ENCODE measurements at places on chromosomes 7 and 10.

- no peak for DNase-seq
Observed at GRCh38 chr10:104072786-104073185, 12.9 kb downstream of the COL17A1 start.

- DNase-seq: peak; percentile 57
Observed at GRCh38 chr7:29340696-29341095, 146.1 kb downstream of the CHN2 start.

- no peak for DNase-seq
Observed at GRCh38 chr7:15648461-15648961, 38.0 kb downstream of the MEOX2 start.

- no peak for DNase-seq
Observed at GRCh38 chr10:58691528-58691927, 178.9 kb downstream of the BICC1 start.

GRCh38 chr10:17473228-17473950 lies 19.0 kb upstream of the ST8SIA6 start:
- DNase-seq: no peak

DNA sequence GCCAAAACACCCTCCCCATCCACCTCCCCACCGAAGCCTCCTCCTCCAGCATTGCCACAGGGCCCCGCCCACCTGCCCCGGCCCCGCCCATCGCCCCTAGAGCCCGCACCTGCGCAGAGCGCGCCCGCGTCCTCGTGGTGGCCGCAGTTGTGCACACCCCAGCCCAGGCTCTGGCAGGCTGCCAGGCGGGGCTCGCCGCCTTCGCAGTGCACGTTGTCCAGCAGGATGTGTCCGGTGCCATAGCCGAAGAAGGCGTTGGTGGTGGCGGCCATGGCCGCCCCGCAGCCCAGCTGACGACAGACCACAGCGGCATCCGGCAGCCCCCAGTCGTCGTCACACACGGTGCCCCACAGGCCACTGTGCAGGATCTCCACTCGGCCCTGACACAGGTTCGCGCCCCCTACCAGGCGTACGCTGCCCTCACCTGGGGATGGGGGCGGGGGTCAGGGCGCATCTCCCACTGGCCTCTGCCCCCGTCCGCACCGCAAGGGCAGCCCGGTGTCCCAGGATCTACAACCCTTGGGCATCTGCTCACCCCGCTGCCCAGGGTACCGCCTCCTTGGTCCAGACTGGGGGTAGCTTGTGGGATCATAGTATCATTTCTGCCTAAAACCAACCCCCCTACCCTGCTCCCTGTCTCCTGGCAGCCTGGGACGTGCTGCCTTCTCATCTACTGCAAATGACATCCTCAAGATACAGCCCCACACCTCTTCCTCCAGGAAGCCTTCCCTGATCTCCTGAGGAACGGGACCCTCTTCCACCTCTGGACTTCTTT lies 11.9 kb downstream of the SSC4D start:
- peak; percentile 55 for DNase-seq

DNA sequence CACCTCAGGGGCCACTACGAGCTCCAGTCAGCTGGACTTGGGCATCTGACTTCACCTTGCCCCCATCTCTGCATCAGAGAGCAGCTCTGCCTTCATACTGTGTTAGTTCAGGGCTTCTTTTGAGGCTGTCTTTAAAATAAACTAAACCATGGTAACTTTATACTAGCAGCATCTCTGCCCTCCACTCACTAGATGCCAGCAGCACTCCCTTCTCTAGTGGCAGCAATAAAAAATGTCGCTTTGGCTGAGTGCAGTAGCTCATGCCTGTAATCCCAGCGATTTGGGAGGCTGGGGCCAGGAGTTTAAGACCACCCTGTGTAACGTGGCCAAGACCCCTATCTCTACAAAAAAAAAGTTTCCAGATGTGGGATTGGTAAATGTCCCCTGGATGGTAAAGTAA lies 584.4 kb downstream of the INHBA start:
- no peak for DNase-seq

- DNase-seq: no peak
Observed at GRCh38 chr7:101134399-101134980, 7.6 kb downstream of the SERPINE1 start.

DNA sequence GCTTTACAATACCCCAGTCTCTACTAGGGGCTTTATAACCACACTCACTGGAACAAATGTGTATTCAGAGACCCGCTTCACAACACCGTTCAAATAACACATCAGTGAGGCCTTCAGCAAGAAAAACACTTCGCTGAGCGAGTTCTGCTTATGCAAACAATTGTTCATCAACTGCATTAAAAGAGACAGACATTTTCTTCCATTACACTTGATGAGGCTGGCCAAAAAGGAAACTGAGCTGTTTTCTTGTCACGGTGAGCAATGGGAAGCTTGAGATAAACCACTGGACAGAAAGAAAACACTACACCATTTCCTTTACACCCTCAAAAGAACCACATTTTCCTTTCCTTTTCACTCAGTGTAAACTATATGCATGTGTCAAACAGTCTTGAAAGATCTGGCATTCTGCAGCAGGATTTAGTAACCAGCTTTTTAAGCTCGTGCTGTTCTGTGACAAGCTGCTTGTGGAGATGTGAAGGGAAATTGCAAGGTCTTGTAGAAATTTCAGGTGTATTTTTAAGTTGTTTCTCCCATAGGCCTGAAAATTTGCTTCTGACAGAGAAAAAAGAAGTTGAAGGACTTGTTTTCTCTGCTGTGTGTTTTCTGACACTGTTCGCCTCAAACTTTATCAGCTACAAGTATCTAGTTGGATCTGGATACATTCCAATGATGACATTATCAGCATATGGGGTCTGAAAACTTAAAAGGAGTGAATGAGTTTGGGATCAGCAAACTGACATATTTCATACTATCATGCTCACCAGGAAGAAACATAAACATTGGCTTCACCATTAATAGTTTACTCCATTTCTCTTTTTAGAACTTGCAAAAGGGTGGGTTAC lies 693.1 kb downstream of the PARD3 start:
- peak; percentile 65 for DNase-seq

GRCh38 chr10:72930276-72930675 lies 24.3 kb downstream of the PLA2G12B start:
- no peak for DNase-seq

DNA sequence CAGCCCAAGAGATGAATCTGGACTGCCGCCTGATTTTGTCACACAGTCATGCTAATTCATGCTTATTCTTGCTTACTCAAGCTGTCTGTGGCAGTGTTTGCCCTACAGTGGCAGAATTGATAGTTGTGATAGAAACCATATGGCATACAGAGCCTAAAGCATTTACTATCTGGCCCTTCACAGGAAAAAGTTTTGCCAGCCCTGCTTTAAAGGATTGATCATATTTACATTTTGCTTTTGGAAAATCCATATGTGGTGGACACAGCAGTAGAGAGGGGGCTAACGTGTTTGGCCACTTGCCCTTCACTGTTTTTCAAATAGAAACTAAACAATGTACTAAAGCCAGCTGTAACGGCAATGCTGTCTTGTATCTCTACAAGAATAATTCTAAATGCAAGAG lies 974.0 kb upstream of the GHITM start:
- no peak for DNase-seq

DNA sequence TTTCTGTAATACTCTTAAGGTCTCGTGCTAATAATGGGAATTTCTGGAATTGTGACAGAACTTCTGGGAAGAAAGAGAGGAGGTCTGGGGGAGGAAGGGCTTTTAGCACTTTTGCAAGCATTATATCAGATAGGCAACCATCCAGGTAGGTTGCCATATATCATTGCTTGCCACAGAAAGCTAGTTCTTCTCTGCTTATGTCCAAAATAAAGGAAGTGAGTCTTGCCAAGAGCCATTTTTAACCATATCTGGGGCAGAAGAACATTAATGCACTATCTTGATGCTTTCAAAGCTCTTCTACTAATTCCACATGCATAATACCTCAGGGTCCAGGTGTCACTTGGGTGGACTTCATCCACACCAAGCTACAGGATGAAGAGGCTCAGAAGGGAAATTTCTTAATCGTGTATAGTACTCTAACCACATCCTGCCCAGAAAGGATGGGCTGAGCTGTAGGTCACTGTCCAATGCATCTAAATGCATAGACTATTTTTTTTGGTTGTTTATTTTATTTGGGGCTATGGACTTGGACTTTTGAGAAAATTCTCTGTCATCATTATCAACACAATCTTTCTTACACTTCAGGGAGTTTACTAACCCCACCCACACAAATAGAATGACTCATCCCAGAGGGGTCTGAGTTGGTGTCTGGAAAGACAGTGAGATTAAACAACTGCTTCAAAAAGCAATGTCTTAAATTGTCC lies 68.9 kb upstream of the ADO start:
- no peak for DNase-seq

DNA sequence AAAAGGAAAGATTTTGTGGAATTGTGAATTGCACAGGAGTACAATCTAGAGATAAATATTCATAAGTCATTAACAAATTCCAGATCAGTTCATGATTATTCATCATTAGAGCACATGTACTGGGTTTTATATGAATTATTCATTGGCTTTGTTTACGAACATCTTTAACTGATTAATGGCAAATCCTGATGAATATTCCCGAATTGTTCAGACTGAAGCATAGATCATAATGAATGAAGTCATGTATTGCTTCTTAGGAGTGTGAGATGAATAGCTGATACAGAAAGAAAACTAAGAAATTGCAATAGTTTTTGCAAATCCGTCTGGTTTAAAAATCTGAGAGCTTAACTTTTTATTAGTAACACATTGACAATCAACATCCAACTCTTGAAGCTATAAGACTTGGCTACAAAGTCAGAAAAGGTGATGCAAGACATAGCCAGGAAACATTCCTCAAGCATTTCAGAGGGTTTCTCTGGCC lies 183.6 kb upstream of the DGKB start:
- DNase-seq: no peak

DNA sequence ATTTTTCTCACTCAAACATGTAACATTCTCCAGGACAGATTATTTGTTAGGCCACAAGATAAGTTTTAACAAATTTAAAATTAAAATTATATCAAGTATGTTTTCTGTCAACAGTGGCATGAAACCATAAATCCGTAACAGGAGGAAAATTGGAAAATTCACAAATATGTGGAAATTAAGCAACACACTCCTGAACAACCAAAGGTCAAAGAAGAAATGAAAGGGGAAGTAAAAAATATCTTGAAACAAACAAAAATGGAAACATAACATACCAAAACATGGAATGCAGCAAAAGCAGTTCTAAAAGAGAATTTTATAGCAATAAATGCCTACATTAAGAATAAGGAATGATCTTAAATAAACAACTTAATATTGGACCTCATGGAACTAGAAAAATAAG lies 147.3 kb downstream of the ZEB1 start:
- no peak for DNase-seq

DNA sequence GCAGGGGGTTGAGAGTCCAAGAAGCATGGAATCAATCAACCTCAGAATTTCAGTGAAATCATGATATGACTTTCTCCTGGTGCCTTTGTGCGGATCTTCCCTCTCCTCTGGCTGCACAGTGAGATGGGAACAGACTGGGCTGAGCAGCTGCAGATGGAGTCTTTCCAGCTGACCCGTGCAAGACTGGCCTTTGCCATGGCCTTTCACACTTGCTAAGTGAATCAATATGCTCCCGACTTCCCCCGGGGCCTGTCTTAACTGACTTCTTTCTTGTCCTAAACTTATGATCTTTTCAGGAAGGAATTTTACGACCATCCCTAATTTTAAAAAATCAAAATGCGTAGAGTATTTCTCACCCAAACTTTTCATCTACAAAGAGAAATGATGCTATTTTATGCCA lies 469.9 kb downstream of the GALNT17 start:
- no peak for DNase-seq

DNA sequence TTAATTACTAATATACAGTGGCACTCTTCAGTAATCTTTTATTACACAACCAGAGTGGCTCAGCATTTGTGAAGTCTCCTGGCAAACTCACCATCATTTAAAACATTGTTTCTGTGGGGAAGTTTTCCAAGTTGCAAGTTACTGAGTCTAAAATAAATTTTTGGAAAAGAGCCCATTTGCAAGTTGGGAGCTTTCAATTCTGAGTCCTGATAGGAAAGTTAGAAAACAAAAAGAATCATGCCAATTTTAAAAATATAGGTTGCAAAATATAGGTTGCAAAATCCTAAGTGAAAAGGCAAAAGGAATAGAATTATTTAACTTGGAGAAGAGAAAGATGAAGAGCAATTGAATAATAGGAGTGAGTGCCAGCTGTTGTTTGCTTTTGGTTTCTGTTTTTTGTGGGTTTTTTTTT lies 378.8 kb upstream of the C7orf33 start:
- DNase-seq: no peak

- no peak for DNase-seq
Observed at GRCh38 chr7:25068502-25069213, 56.4 kb downstream of the CYCS start.

DNA sequence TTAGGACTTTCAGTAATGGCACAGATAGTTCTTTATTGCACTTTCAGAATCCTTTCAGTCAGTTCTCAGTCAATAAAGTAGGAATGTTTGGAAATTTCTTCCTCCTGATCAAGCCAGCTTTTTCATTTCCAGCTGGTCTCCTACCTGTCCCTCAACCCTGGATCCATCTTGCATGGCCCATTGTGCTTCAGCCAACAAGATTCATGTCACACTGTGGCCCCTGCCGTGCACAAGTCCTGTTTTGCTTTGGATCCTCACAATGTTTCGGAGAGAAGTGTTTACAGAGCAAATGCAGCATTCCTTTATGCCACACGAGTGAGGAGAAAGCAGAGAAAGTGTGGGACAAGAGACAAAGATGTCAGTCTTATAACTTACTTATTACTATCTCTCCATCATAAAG lies 1694.7 kb upstream of the LRRTM3 start:
- DNase-seq: no peak

DNA sequence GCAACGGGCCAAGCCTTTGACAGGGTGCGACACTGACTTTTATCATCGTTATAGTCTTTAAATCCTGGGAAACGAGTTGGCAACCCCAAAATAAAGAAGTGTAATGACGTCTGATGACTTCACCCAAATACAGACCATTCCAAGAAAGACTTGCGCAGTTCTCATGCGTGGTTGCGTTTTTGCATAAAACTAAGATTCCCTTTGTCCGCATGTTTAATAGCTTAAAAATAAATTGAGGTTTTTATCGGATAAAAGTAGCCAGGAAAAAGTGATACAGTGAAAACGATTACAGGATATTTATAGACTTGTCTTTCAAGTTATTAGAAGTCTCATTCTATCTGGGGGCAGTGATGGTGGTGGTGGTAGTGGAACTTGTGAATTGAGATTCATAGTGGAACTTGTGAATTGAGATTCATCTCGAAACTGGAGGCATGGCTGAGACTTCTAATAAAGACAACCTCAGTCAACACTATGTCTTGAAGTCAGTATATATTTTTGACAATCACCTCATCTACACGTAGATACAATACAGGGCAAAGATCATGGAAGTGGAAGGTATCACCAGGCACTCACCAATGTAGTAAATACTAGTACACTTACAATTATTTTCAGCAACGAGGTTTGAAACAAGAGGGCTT lies 1.2 kb upstream of the NAMPT start:
- DNase-seq: no peak

Data from Jurkat, Clone E6-1 (cell line).